ENCODE measurements at places on chromosomes 3 and 15.

GRCh38 chr15:34470091-34470490 is 32.5 kb upstream of the GOLGA8A start:
- no peak for DNase-seq

DNA sequence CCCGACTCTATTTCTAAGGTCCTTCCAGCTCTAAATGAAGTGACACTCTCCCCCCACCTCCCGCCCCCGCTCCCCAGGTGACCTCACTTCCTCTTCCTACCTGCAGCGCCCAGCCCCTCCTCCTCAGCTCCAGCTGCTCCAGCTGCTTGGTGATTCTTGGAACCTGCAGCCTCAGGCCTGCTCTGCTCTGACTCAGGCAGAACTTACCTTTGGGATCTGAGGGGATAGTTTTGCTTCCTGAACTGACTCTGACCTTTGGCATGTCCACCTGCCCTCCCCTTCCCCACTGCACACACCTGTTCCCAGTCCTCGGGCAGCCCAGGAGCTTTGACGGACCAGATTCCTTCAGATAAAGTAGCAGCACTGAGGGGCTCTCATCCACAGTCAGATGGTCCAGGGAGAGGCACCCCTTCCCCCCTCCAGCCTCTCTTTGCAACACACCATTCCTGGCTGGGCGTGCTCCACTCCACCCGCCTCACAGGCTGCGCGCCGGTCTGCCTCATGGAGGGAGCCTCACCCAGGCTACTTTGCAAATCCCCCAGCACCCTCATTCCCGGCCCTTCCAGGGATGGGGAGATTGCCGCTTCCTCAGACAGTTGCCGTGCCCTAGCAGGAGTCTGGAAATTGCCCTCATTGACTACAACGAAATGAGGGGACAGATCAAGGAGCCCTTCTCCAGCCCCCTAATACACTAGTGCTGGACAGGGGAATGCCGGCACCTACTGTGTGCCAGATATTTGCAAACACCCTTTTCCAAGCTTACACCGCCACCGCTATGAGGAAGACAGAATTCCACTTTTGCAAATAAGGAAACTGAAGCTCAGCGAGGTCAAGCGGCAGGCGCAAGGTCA is 692 bp upstream of the C15orf39 start:
- no peak for DNase-seq

GRCh38 chr15:89551550-89551949 is 23.7 kb upstream of the TICRR start:
- no peak for DNase-seq

GRCh38 chr3:54215521-54215920 is 93.2 kb downstream of the CACNA2D3 start:
- no peak for DNase-seq

GRCh38 chr15:39488516-39488915 is 92.4 kb upstream of the THBS1 start:
- DNase-seq: no peak

DNA sequence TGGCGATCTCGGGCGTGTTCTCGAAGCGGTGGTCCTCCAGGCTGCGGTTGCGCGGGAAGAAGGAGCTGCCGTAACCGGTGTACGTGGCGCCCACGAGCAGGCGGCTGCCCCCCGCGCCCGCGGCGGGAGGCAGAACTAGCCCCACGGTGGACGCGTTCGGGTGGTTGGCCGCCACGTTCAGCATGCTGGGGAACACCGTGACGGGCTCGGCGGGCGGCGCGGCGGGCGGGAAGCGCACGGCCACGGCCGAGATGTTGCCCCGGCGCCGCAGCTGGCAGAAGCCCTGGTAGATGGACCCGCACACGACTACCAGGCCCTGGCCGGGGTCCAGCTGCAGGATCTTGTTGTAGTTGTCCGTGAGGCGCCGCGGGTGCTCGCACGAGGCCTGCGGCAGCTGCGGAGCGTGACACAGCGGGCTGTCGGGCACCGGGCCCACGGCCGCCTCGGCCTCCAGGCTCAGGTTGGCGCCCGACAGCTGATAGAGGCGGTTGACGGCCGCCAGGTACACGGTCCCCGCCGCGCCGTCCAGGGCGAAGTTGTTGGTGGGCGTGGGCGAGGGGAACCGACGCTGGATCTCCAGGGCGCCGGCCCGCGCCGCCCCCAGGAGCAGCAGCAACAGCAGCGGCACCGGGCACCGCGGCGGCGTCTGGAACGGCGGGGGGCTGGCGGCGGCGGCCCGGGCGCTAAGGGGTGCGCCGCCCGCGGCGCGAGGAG is 397 bp downstream of the PLXND1 start:
- no peak for DNase-seq

DNA sequence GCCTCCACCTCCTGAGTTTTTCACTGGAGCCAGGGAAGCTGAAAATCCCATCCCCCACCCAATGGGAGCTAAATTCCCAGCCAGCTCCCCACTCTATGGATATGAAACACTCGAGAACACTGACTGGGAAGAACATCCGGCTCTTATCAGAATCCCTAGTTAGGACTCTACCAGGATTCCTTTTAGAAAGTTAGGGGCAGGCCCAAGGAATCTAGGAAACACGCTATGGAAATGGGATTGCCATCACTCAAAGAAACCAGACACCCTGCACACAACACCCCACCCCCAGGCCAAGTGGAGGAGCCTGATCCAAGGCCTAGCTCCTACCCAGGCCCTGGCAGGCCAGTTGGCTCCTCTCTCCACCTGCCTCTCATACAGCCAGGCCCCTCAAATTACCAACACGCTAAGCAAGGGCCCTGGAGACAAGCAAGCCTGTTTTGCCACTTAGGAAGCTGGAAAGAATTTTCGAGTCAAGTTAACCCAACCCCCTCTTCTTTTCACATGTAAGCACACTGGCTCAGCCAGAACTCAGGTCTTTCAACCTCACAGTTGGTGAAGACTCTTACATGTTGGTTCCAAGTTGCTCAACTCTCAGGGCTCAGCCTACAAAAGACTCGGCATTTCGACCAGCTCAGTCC is 75.5 kb downstream of the RBPMS2 start:
- DNase-seq: no peak

- no peak for DNase-seq
Observed at GRCh38 chr3:190303884-190304283, 18.4 kb downstream of the CLDN1 start.

DNA sequence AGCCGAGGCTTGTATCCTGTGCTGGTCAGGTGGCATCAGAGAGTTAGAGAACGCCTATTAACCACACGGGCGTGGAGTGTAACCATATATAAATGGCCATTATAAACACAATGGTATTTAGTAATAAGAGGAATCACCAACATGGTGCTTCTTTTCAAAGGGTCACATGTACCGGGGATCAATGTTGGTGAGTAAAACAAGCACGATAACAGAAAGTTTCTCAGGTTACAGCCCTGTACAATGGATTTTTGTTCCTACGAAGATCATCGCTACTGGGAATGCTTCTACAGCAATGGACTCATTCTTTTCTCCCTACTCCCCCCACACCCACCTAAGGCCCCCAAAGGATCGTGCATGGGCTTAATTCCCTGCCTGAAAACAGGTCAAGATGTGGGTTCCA is 42.5 kb downstream of the MEIS2 start:
- DNase-seq: no peak

GRCh38 chr15:93942269-93942694 is 289.1 kb upstream of the MCTP2 start:
- no peak for DNase-seq

GRCh38 chr15:70197318-70197944 is 99.7 kb upstream of the TLE3 start:
- no peak for DNase-seq

- no peak for DNase-seq
Observed at GRCh38 chr3:61236556-61236955, 14.7 kb downstream of the FHIT start.

DNA sequence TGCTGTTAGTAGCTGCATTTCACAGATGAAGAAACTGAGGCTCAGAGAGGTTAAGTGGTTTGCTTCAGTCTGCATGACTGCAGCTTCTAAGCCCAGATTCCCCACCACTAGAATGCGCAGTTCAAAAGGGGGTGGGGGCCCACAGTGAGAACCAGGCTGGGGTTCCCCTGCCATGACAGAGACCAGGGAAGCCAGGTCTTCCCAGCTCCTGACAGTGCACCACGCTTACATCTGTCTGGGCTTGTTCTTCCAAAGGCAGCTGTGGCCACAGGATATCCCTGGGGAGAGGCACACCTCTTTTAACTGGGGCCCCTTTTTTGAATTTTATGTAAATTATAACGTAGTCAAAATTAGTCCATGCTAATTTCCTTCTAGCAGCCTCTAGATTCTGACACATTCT is 5.3 kb downstream of the PLEKHO2 start:
- DNase-seq: no peak

DNA sequence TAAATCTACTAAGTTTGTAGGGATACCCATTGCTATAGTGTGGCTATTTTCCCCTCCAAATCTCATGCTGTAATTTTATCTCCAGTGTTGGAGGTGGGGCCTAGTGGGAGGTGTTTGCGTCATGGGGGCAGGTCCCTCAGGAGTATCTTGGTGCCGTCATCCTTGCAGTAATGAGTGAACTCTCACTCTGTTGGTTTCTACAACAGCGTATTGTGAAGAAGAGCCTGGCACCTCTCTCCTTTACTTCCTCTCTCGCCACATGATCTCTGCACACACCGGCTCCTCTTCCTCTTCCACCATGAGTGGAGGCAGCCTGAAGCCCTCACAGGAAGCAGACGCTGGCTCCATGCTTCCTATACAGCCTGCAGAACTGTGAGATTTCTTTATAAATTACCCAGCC is 34.0 kb upstream of the TRPM1 start:
- no peak for DNase-seq

GRCh38 chr15:41917767-41918430 is 24.0 kb upstream of the SPTBN5 start:
- DNase-seq: no peak

DNA sequence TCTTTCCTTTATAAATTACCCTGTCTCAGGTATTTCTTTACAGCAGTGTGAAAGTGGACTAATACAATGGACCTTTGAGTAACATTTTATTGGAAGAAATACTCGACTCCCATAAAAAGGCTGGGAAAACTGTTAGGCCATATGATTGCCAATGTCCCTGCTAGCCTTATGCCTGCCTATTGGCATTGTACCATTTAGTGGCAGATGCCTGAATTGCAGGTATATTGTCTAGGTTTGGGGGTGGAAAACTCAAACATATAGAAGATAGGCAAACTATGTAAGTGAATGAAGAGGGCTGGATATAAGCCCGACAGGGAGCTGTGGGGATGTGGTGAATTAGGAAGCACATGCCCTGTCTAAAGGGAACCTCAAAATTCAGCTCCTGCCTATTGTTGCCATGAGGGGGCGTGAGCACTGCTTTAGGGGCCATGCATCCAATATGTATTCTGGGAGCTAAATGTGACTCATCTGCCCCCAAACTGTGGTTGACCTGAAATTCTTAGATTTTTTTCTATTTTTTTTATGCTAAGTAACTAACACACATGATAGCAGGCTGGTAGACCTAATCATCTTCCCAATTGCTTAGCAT is 65.2 kb upstream of the TRA2B start:
- no peak for DNase-seq

DNA sequence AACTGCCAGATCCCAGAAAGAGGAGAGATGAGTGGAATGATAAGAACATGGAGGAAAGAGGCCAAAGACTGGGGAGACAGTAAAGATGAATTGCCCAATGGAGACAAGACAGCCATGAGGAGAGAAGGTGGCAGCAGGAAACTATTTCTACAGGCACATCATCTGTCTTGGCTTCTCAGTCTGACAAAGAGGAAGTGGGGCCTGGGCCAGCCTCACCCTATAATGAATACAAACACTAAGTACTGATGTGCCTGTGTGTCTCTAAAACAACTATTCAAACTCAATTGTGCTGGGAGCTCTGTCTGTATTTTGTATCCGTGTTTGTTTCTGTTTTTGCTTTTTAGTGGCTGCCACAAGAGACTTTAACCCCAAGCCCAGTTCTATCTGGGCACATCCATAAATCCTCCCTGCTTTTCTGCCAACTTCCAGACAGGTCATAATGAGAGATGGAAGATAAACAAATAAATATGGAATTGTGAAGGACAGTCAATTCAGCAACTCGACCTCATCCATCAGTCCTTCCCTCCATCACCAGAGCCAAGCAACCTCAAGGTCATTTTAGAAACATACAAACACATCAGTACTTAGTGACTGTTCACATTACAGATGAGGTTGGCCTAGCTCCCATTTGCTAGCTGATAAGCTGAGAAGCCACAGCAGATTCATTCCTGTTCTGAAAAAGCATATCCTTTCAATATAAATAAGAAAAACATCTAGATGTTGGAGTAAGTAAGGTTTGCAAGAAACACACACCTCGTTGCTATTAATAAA is 116.7 kb downstream of the CADPS start:
- no peak for DNase-seq

DNA sequence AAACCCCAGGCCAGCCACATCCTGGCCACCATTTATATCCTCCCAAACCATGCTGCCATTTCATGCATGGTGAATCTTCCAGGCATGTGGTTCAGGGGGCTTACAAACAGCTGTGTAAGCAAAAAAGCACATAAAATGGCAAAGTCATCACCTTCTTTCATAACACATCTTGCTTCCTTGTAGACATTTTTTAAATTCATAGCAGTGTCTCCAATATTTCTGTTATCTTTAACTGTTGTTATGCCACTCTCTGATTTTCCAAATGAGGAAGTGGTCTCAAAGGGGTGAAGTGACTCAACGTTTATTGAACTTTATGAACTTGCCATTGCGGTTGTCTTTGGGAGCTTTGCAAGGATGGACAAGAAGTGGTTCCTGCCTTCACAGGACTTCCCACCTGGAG is 264.4 kb downstream of the MEX3B start:
- DNase-seq: no peak

- DNase-seq: no peak
Observed at GRCh38 chr3:65783117-65783516, 255.6 kb downstream of the MAGI1 start.
